ENCODE measurements at places on chromosomes 16 and 17.

GRCh38 chr16:12431561-12431960 lies 372.1 kb downstream of the CPPED1 start:
- DNase-seq = no peak

DNA sequence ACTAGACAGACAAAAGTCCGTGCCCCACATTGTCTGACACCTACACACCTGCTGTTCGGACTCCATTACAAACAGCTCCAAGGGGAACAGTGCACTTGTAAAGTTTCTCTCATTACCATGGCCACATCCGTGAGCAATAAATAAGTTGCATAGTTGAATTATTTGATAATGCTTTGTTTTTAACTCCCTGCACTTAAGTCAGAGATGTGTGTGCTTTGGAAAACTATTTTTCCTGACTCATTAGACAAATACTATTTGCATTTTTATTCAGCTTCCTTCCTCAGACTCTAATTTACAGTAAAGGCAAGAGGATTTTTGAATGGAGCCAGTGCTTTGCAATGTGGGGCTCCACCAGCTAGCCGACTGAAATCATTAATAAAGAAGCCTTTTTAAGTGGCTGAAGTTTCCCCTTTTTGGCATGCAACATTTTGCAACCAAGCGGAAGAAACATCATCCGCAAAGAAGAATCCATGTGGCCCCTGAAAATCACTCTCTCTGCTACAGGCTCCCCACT lies 6.5 kb upstream of the CCL2 start:
- no peak for DNase-seq

DNA sequence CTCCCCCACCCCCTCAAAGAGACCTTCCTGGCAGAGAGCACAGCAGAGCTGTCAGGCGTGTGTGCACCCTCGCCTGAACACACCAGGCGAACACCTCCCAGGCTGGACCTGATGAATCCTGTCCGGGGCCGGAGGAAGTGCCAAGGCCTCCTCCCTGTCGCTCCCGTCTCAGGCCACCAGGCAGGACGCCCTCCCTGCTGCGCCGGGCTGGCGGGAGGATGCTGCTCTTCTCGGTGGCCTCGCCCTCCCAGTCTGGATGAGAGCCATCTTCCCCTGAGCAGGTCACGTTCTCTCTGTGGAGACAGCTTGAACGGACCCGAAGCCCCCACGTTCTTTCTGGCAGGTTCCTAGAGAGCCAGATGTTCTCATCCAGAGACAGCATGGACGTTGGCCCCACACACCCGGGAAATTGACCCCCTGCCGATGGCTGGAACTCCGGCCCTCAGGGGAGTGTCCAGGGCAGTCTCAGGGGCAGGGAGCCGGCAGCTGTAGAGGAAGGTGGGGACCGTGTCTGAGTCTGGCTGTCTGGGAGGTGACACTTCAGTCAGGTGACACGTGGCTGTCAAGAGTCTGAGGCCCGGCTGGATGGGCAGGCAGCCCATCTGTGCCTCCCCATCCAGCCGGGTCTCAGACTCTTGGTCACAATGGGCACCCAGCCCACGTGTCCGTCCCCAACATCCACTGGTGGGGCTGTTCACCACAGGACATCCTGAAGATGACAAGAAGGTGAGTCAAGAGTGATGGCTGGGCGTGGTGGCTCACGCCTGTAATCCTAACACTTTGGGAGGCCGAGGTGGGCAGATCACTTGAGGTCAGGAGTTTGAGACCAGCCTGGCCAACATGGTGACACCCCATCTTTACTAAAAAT lies 5.0 kb upstream of the TIMP2 start:
- no peak for DNase-seq

- no peak for DNase-seq
These were observed 467.7 kb downstream of the SOX9 start for GRCh38 chr17:72588561-72588960.

- DNase-seq = no peak
These were observed 44.9 kb upstream of the DNAJA2 start for GRCh38 chr16:47018223-47018891.

DNA sequence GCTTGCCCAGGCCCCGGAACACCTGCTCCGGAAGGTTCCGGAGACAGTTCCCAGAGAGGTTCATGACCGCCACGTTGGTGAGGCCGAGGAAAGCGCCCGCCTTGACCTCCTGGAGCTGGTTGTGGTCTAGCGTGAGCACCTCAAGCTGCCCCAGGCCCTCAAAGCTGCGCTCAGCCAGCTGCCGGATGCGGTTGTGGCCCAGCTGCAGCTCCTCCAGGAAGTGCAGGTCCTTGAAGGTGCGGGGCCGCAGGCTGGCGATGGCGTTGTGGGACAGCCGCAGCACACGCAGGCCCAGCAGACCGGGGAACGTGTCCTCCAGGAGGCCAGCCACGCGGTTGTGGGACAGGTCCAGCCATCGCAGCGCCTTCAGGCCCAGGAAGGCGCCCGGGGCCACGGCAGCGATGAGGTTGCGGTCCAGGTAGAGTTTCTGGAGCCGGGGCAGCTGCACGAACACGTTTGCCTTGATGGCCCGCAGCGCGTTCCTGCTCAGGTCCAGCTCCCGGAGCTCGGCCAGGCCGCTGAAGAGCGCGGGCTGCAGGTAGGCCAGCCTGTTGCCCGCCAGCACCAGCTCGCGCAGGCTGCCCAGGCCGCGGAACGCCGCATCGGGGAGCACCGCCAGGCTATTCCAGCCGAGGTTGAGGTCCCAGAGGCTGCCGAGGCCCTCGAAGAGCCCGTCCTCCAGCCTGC lies 2.1 kb downstream of the IGFALS start:
- DNase-seq = no peak

DNA sequence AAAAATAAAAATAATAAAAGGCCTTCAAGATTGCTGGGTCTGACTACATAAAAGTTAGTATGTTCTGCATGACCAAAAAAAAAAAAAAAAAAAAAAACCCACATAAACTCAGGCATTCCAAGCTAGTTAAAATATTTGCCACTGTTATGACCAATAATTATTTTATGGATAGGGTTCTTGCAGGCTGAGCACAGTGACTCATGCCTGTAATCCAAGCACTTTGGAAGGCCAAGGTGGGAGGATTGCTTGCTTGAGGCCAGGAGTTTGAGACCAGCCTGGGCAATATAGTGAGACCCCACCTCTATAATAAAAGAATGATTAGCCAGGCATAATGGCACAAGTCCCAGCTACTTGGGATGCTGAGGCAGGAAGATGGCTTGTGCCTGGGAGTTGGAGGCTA lies 8.1 kb downstream of the SCNN1B start:
- no peak for DNase-seq

Measured in activated T-cell treated with anti-CD3 and anti-CD28 coated beads for 1 hour (primary cell).